HepG2 (cell line): ENCODE measurements at places on chromosomes 1 and 21.

DNA sequence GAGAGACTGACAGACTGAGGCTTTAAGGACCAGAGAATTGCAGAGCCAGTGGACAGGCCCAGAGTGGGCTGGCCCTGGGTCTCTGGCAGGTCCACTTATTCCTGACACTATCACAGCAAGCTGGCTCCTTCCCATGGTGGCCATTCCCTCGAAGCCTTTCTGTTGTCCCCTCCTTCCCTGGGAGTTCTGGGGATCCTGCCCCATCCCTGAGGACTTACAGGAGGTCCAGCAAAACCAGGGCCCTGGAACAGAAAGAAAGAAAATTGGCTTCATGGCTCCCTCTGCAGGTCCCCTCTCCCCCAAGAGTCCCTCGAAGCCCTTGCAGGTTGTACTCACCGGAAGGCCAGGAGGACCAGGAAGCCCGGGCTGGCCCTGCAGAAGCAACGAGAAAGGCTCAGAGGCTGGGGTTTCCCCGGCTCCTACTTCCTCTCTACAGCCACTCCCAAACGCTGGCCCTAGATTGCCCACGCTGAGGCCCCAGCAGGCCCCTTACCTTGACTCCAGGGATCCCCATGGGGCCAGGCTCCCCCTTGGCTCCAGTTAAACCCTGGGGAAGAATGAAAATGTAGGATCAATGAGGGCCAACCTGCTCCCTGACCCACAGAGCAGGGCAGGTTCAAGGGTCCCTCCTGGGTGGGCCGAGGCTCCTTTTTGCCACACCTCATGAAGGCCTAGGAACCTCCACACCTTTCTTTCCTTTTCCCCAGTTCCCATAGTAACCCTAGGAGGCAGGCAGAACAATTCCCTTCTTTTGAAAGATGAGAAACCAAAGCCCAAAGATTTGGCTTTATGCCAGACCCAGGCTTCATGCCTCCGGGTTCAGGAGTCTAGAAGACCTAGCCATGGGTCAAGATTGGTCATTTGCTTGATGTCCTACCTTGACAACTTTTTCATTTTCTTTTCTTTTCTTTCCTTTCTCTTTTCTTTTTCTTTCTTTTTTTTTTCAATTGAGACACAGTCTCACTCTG lies 4.6 kb downstream of the COL9A2 start:
- DNase-seq = peak; percentile 20

DNA sequence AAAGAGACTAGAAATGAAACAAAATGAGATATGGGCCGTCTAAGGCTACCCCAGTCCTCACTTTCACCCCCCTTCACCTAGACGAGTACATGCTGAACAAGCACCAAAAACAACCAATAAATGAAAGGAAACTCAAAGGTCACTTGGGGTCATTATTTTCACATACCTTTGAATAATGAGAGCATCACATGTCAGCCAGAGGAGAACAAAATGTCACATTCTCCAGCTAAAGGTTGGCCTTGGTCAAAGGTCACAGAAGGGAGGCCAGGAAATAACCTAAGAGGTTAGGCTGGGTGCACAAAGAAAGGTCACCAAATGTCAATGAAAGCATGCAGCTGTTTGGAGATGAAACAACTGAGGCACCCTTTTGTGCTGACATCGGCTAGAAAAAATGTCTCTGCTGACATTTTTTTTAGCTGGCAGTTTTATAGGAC lies 288.7 kb upstream of the USP25 start:
- peak; percentile 99 for DNase-seq

- DNase-seq = no peak
Observed at GRCh38 chr1:89064632-89065031, 376 bp downstream of the GBP1 start.

DNA sequence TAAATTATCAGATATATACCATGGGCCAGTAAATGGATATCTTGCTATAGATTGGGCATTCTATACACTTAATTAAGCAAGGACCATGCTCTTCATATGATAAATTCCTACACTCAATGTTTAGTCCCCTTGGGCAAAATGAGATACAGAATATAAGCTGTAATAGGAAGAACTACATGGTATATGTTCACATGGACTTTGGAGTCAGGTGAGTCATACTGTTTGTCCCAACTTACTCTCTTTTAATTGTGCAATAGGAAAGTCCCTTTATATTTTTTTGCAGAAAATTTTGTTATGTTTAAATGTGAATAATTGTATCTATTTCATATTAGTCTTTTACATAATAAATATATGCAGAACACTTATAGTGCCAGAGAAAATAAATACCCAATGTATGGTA lies 820.2 kb upstream of the ADAMTS5 start:
- DNase-seq = no peak

DNA sequence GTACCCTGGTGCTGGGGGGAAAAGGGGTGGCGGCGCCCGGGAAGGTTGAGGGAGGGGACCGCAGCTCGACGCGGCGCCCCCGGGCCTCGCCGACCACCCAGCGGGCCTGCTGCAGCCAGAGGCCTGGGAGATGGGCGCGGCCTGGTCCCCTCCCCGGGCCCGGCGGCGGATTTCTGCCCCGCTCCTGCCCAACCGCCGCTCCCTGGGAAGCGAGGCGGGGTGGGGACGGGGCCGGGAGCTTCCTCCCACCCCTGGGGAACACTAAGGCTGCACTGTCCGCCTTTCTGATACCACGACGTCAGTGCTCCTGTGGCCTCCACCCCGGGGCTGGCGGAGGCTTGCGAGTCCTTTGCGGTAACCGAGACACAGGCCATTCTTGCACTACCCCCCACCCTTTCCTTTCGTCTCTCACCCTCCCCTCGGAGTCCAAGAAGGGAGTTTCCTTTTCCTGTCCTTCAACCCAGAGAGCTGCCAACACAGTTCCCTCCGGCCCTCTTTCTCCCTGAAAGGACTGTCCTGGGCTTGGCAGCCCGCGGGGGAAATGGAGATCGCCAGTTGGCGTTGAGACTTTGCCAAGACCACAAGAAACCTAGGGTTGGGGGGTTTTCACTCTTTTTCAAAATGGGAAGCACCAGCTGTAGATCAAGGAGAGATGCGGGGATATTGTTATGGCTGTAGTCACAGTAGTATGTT lies 742 bp downstream of the SH3GLB1 start:
- DNase-seq = peak; percentile 9

GRCh38 chr1:223531742-223532341 lies 133.7 kb downstream of the CAPN8 start:
- DNase-seq = peak; percentile 41

GRCh38 chr1:181033128-181033798 lies 520 bp upstream of the MR1 start:
- DNase-seq = no peak

- DNase-seq = no peak
Observed at GRCh38 chr1:145926686-145927062, 610 bp downstream of the RBM8A start.

- DNase-seq = no peak
Observed at GRCh38 chr1:104294259-104294658, 544.6 kb downstream of the AMY1C start.

GRCh38 chr1:209062081-209062620 lies 521.4 kb upstream of the CAMK1G start:
- DNase-seq = no peak

GRCh38 chr21:44831227-44831860 lies 13.5 kb upstream of the SUMO3 start:
- DNase-seq = no peak
